ENCODE measurements at places on chromosomes 3 and 15. TPM values are rescaled to one million over a fixed set of nuclear protein-coding genes. Genes with fewer than 3 reads are reported as not detected.

The ZBTB47 gene
- total RNA-seq, result 26.7 TPM

DNA sequence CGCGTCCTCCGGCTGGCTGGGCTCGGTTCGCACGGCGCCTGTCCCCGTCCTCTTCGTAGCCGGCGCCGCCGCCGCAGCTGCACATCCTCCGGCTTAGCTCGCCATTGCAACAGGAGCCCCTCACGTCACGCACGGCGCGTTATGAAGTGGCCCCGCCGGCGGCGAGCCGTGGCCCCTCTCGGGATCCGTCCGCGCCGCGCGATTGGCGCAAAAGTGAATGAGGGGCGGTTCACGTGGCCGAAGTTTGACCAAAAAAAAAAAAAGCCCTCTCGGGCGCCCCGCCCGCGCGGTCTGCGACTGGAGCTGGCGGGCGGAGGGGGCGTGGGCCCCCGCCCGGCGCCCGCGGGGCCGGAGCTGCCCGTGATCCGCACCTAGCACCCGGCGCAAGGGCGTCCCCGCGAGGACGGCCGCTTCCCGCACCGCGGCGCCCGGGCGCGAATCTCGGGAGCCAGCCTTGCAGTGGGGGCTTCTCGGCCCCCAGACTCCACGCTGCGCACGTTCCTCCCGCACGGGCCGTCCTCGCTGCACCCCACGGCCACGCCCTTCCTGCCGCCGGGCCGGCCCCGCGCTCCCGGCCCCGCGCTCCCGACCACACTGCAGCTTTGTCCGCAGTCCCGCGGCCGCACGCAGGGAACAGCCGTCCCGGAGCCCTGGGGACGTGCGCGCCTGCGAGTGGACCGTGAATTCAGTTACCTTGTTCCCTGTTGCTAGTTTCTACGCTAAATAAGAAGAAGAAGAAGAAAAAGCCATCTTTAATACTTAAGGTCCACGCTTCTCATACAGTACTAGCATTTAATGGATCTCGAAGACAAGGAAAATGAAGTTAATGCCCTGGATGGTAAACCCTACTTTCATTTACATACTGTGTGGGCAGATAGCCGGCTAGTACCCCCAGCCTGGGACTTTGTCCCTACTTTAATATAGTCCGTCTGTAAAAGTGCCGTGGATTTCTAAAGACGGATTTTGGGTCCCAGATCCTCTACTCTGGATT, at the start of gene CHSY1:
Gene CHSY1 (minus strand): TSS at position 219 of the 991 bp plus-strand sequence. CDS start 592 bp downstream, outside the sequence.
- H3K36me3 ChIP-seq, result peaks cover 6% of the 10 kb centered on the region
- H3K27me3 ChIP-seq, result no peaks in the 10 kb centered on the region
- H3K4me3 ChIP-seq, result peak within 1 kb of the TSS; percentile 88
- peaks cover 38% of the 10 kb centered on the region for H3K4me1 ChIP-seq

The CPN2 gene
- total RNA-seq, result not detected

- no peaks in the 10 kb centered on the region for H3K36me3 ChIP-seq
- H3K4me1 ChIP-seq, result peaks cover 26% of the 10 kb centered on the region
- no peak overlapping the region for H3K27ac ChIP-seq
- peaks cover 9% of the 10 kb centered on the region for H3K27me3 ChIP-seq
Measured at GRCh38 chr3:187292181-187292580, 644 bp upstream of the MASP1 start.

The CPA3 gene
- not detected for total RNA-seq

The GPR160 gene
- total RNA-seq, result not detected

GRCh38 chr3:197000211-197000610, 29.4 kb downstream of the MELTF start:
- H3K27me3 ChIP-seq, result no peaks in the 10 kb centered on the region
- H3K27ac ChIP-seq, result no peak overlapping the region

DNA sequence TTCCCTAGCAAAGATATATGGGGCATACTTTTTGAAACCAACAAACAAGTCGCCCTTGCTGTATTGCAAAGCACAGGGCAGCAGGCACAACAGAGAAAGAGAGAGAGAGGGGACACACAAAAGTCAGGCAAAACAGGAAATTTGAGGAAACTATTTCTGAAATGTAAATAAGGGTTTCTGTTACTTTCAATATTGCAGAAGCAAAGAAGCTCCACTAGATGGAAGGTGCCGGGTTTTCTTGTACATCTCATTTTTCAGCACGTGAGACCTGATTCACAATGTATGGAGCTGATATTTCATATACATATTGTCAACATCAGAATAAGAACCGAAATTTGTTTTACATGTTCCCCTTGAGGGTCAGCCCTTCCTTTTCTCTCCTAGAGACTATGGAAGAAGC, 127.4 kb downstream of the FOXP1 start:
- DNase-seq, result no peak
- H3K4me1 ChIP-seq, result peaks cover 42% of the 10 kb centered on the region
- H3K27me3 ChIP-seq, result no peaks in the 10 kb centered on the region
- H3K4me3 ChIP-seq, result peak overlapping the region; percentile 46
- H3K27ac ChIP-seq, result peak overlapping the region; percentile 82

DNA sequence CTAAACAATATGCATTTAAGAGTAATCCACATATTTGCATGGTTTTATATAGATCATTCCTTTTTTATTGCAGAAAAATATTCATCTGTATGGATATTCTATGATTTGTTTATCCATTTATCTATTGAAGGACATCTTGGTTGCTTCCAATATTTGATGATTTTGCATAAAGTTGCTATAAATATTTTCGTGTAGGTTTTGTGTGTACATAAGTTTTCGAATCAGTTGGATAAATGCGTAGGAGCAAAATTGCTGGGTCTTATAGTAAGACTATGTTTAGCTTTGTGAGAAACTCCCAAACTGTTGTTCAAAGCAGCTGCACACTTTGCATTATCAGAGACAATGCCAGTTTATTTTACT, 971.2 kb downstream of the DIPK2A start:
- no peak overlapping the region for H3K27ac ChIP-seq
- H3K4me1 ChIP-seq, result no peaks in the 10 kb centered on the region
- no peak for DNase-seq
- no peak overlapping the region for H3K4me3 ChIP-seq
- H3K36me3 ChIP-seq, result no peaks in the 10 kb centered on the region
- H3K27me3 ChIP-seq, result peaks cover 2% of the 10 kb centered on the region

GRCh38 chr3:194486540-194487288, at the start of gene ATP13A3:
ATP13A3 (minus strand) TSS chr3:194487002; CDS start chr3:194462190, 24,812 bp downstream.
- H3K4me1 ChIP-seq, result peaks cover 46% of the 10 kb centered on the region
- H3K4me3 ChIP-seq, result peak within 1 kb of the TSS; percentile 87
- H3K27ac ChIP-seq, result peak within 1 kb of the TSS; percentile 90
- DNase-seq, result peak; percentile 95
- H3K36me3 ChIP-seq, result peaks cover 4% of the 10 kb centered on the region
- no peaks in the 10 kb centered on the region for H3K27me3 ChIP-seq

The SLC24A5 gene
- total RNA-seq, result not detected

The ITGB5 gene
- 419 TPM for total RNA-seq

The FBXL22 gene
- 0.48 TPM for total RNA-seq

GRCh38 chr3:184795522-184796190, 16.3 kb upstream of the VPS8 start:
- H3K4me3 ChIP-seq, result no peak overlapping the region
- H3K27ac ChIP-seq, result no peak overlapping the region
- H3K4me1 ChIP-seq, result no peaks in the 10 kb centered on the region
- peaks cover 51% of the 10 kb centered on the region for H3K27me3 ChIP-seq
- DNase-seq, result no peak

DNA sequence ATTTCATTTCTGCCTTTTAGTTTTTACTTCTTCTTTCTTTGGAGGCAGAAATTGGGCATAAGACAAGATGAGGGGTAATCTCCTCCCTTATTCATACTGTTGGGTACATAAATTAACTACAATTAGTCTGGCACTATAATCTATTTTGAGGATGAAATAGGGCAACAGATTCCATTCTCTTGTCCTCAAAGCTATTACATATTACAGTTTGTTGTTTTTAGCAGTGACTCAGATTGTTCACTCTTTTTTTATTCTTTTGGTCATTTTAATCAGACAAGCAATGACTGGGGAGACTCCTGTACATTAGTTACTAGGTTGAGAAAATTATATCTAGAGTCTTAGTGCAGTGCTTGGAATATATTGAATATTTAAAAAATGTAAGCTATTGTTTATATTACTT, 556.0 kb downstream of the OTOL1 start:
- no peak overlapping the region for H3K27ac ChIP-seq
- H3K4me3 ChIP-seq, result no peak overlapping the region
- peaks cover 11% of the 10 kb centered on the region for H3K4me1 ChIP-seq
- DNase-seq, result no peak

DNA sequence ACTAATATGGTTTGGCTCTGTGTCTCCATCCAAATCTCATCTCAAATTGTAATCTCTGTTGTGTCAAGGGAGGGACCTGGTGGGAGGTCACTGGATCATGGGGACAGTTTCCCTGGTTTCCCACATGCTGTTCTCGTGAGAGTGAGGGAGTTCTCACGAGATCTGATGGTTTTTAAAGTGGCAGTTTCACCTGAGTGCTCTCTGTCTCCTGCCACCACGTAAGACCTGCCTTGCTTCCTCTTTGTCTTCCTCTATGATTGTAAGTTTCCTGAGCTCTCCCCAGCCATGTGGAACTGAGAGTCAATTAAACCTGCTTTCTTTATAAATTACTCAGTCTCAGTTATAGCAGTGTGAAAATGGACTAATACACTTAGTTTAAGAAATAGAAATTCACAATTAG, 228.9 kb downstream of the CD47 start:
- DNase-seq, result no peak
- no peak overlapping the region for H3K27ac ChIP-seq
- H3K4me1 ChIP-seq, result no peaks in the 10 kb centered on the region
- no peak overlapping the region for H3K4me3 ChIP-seq
- H3K27me3 ChIP-seq, result peaks cover 15% of the 10 kb centered on the region

The SEMA3G gene
- total RNA-seq, result not detected

DNA sequence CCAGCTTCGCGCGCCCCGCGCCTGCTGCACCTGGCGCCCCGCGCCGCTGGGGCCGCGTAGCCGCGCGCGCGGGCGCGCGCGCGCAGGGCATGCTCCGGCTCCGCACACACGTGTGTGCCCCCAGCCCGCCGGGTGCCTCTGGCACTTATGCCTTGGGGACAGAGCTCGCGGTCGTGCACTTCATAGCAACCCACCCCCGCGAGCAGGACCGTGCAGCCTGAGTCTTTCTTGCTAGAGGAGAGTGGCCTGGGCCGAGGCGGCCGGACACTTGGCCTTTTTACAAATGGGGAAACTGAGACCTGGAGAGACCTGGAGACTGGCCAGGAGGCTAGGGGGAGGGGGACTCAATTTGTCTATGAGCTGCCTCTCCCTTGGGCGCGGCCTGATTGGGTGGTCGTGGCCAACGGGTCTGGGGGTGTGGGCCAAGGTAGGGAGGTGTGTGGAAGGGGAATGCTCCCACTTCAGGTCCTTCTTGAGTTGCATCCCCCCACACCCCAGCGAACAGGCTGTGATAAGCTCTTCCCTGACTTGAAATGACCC, 562 bp downstream of the NBEAL2 start:
- H3K36me3 ChIP-seq, result no peaks in the 10 kb centered on the region
- peak overlapping the region; percentile 64 for H3K4me3 ChIP-seq
- no peak for DNase-seq
- peaks cover 24% of the 10 kb centered on the region for H3K4me1 ChIP-seq
- H3K27me3 ChIP-seq, result no peaks in the 10 kb centered on the region
- H3K27ac ChIP-seq, result no peak overlapping the region

- peaks cover 20% of the 10 kb centered on the region for H3K4me1 ChIP-seq
- H3K27me3 ChIP-seq, result no peaks in the 10 kb centered on the region
- no peak overlapping the region for H3K4me3 ChIP-seq
- no peaks in the 10 kb centered on the region for H3K36me3 ChIP-seq
- DNase-seq, result no peak
Measured at GRCh38 chr3:155230382-155230781, 63.1 kb downstream of the STRIT1 start.

The CLEC3B gene
- 166 TPM for total RNA-seq

DNA sequence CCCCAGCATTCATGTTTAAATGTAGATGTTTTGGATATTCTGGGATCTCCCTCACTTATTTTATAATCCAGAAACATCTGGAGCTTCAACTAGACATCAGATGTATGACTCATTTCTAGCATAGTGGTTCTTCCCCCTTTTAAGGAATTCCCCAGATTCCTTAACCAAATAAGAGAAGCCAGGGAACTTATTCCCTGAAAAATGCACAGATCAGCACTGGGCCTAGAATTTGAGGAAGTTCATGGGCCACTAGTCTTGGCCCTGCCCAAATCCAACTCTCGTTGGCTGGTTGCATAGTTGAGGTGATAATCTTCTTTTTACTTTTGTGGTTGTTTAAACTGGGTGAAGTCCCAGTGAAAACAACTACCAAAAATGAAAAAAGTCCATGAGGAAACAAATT, 20.4 kb downstream of the RARRES1 start:
- H3K4me3 ChIP-seq, result no peak overlapping the region
- peak overlapping the region; percentile 76 for H3K27ac ChIP-seq
- DNase-seq, result no peak
- H3K36me3 ChIP-seq, result peaks cover 18% of the 10 kb centered on the region
- no peaks in the 10 kb centered on the region for H3K27me3 ChIP-seq

The LRRN1 gene
- 1.2 TPM for total RNA-seq

DNA sequence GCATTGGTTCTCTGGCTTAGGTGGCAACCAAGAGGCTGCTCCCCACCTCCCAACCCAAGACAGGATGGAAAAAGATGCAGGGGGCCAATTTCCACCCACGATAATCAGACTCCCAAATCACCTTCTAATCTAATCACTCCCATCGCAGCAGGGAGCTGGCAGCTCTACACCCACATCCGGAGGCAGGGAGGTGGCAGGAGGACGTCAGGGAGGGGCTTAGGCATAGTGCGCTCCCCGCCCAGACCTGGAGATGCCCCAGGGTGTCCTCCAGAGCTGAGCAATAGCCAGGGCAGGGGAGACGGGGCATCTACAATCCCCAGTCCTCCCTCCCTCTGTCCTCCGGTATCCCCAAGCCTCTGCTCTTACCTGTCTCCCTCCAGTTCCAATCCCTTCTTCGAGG, 70.5 kb upstream of the SEC13 start:
- no peak overlapping the region for H3K27ac ChIP-seq
- DNase-seq, result no peak
- peaks cover 29% of the 10 kb centered on the region for H3K27me3 ChIP-seq
- no peaks in the 10 kb centered on the region for H3K36me3 ChIP-seq

DNA sequence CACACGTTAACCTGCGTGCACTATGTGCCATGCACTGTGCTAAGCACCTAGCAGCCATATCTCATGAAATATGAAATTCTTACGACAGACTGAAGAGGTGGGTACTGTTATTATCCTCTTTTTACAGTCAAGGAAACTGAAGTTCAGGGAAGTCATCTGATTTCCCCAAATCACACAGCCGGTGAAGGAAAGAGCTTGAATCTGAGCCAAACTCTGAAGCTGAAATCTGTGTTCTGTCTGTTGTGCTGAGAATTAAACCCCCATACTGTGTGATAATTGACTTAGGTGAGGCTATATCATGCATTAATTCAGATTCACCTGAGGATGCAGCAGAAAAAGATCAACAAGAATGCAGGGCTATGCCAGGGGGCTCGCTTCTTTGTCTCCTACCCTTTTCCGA, 475 bp downstream of the FAM107A start:
- no peak overlapping the region for H3K4me3 ChIP-seq
- peaks cover 6% of the 10 kb centered on the region for H3K4me1 ChIP-seq
- no peaks in the 10 kb centered on the region for H3K36me3 ChIP-seq
- no peak overlapping the region for H3K27ac ChIP-seq
- DNase-seq, result no peak

- no peaks in the 10 kb centered on the region for H3K27me3 ChIP-seq
- H3K4me1 ChIP-seq, result peaks cover 20% of the 10 kb centered on the region
- H3K4me3 ChIP-seq, result no peak overlapping the region
- H3K27ac ChIP-seq, result no peak overlapping the region
- H3K36me3 ChIP-seq, result peaks cover 2% of the 10 kb centered on the region
- DNase-seq, result no peak
Measured at GRCh38 chr3:107561980-107562379, 39.2 kb downstream of the BBX start.

GRCh38 chr3:138450181-138450580, 15.8 kb downstream of the ESYT3 start:
- H3K27ac ChIP-seq, result no peak overlapping the region
- H3K36me3 ChIP-seq, result no peaks in the 10 kb centered on the region
- H3K4me3 ChIP-seq, result no peak overlapping the region
- DNase-seq, result no peak
- no peaks in the 10 kb centered on the region for H3K4me1 ChIP-seq
- H3K27me3 ChIP-seq, result peaks cover 4% of the 10 kb centered on the region
